ENCODE measurements at places on chromosomes 1 and 21. TPM values are rescaled to one million over a fixed set of nuclear protein-coding genes. Genes with fewer than 3 reads are reported as not detected.

GRCh38 chr1:107499139-107499744 is 358.4 kb downstream of the NTNG1 start:
- H3K4me3 ChIP-seq = no peak overlapping the region
- H3K36me3 ChIP-seq = no peaks in the 10 kb centered on the region
- DNase-seq = no peak
- H3K27ac ChIP-seq = no peak overlapping the region
- H3K27me3 ChIP-seq = no peaks in the 10 kb centered on the region

DNA sequence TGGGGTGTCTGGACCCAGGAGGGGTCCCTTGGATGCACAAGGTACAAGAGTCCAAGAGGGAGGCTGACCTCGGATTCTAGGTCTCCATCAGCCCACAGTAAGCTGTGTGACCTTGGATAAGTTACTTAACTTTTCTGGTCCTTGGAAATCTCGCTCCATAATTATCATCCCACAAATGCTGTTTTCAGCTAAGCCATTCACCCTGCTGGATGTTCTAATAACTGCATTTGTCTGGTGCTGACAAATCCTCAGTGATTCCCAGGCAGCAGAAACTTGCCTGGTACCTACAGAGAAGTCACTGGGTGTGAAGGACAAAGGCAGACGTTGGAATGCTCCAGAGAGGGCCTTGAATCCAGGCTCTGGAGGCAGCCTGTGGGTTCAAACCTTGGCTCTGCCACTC is 89.7 kb downstream of the IGSF21 start:
- H3K4me3 ChIP-seq = no peak overlapping the region
- no peak for DNase-seq
- H3K27ac ChIP-seq = no peak overlapping the region

DNA sequence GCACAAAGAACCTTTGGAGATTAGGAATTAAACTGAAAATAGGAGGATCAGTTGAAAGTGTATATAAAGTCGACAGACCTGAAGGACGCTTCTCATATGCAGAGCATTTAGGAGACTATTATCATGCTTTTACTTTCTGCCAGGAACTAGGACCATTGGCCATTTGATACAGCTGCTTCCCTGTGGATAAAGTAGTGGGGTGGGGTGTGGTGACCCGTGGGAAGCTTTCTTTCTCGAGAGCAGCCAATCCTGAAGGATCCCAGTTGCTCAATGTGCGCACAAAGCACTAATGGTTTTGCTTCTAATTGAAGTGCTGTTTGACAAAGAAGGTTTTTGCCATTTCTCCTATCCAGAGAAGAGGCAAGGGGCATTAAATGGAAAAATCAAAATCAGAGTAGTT is 14.9 kb upstream of the CD55 start:
- H3K36me3 ChIP-seq = no peaks in the 10 kb centered on the region
- H3K4me3 ChIP-seq = no peak overlapping the region
- DNase-seq = no peak
- no peak overlapping the region for H3K27ac ChIP-seq

DNA sequence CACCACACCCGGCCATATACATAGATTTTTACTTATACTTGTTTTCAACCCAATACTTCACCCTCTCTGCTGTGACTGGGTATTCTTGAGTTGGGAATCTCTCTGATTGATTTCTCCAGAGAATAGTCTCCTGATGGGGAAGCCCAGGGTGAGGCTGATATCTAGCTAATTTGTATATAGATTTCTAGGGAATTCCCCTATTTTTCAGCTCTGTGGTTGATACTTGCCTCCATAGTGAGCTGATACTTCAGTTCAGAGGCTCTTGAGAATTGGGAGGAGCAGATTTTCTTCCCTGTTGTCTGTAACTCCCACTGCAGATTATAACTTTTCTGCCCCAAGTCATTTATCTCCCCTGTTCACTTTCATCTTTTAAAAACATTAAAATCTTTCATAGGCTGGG is 14.5 kb upstream of the SH3BGRL3 start:
- H3K4me1 ChIP-seq = no peaks in the 10 kb centered on the region
- H3K36me3 ChIP-seq = peaks cover 24% of the 10 kb centered on the region
- no peak overlapping the region for H3K27ac ChIP-seq
- no peak overlapping the region for H3K4me3 ChIP-seq
- no peaks in the 10 kb centered on the region for H3K27me3 ChIP-seq

DNA sequence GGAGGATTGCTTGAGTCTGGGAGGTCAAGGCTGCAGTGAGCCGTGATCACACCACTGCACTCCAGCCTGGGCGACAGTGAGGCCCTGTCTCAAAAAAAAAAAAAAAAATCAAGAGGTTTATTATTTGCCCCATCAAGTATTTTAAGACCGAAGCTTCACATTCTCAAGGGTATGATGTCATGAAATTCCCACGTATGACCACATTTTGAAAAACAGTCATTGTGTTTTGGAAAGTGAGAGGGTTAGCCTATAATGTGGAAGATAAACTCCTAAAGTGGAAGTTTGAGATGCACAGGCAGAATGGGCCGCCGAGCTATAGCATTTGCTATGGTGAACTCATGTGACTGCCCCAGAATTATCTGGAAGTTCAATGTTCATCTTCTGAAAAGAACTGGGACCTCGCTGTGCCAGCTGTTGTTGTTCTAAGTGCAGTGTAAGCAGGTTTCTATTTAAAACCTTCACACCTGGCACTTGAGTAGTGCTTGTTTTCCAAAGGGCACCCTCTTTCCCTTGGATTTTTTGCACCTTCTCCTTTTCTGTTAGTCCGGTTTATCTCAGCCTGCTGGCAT is 96.9 kb upstream of the SLC25A33 start:
- no peaks in the 10 kb centered on the region for H3K36me3 ChIP-seq
- H3K4me1 ChIP-seq = no peaks in the 10 kb centered on the region
- H3K27me3 ChIP-seq = no peaks in the 10 kb centered on the region
- no peak overlapping the region for H3K27ac ChIP-seq

- H3K27me3 ChIP-seq = no peaks in the 10 kb centered on the region
- H3K36me3 ChIP-seq = no peaks in the 10 kb centered on the region
- peaks cover 82% of the 10 kb centered on the region for H3K4me1 ChIP-seq
- no peak for DNase-seq
Measured at GRCh38 chr21:28833609-28834008, 159.1 kb downstream of the LTN1 start.

- H3K36me3 ChIP-seq = no peaks in the 10 kb centered on the region
- DNase-seq = no peak
- no peaks in the 10 kb centered on the region for H3K4me1 ChIP-seq
- H3K27me3 ChIP-seq = no peaks in the 10 kb centered on the region
- no peak overlapping the region for H3K4me3 ChIP-seq
Measured at GRCh38 chr1:224819861-224820260, 109.6 kb upstream of the DNAH14 start.

DNA sequence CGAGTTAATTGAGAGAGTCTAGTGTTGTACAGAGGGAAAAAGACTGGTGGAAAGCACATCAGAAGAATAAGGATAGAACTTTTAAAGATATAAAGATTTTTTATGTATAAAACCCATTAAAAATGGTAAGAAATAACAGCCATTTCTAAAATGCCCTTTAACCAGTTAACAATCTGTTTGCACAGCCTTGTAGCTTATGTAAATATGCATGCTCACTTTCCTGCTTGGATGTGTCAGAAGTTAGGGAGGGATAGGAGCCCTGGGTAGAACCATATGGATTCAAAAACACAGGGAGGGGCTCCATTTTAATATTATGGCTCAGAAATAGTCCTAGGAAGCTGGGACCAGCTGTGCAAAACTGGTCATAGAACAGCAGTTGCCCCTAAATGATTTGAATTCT is 4.5 kb upstream of the EDEM3 start:
- no peak overlapping the region for H3K4me3 ChIP-seq
- no peaks in the 10 kb centered on the region for H3K36me3 ChIP-seq
- no peaks in the 10 kb centered on the region for H3K27me3 ChIP-seq

DNA sequence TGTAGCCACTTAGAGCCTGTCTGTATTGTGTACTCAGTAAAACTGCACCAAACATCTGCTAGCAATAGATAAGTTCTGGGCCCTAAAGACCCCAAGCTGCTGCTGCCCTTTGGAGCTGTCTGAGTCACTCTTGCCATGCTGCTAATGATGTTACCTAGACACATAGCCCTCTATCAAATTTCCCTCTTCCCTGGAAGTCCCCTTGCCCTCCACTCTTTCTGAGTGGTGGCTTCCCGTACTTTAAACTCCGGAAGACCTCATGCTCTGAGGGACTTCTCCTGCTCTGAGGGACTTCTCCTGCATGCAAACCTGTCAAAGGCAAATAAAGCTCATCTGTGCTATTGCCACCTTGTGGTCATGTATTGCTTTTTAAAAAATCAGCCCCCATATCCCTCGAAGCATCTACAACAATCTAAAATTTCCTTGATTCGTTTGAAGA is 34.0 kb downstream of the FH start:
- no peak for DNase-seq
- H3K36me3 ChIP-seq = no peaks in the 10 kb centered on the region
- H3K4me1 ChIP-seq = no peaks in the 10 kb centered on the region
- no peaks in the 10 kb centered on the region for H3K27me3 ChIP-seq
- no peak overlapping the region for H3K4me3 ChIP-seq
- H3K27ac ChIP-seq = no peak overlapping the region

- no peak overlapping the region for H3K27ac ChIP-seq
- H3K4me1 ChIP-seq = no peaks in the 10 kb centered on the region
- H3K4me3 ChIP-seq = no peak overlapping the region
- no peaks in the 10 kb centered on the region for H3K36me3 ChIP-seq
Measured at GRCh38 chr1:211236633-211237320, 22.4 kb upstream of the RCOR3 start.

GRCh38 chr21:19850157-19850556 is 1148.1 kb upstream of the NCAM2 start:
- no peak overlapping the region for H3K4me3 ChIP-seq
- no peak overlapping the region for H3K27ac ChIP-seq
- H3K4me1 ChIP-seq = no peaks in the 10 kb centered on the region
- no peak for DNase-seq

DNA sequence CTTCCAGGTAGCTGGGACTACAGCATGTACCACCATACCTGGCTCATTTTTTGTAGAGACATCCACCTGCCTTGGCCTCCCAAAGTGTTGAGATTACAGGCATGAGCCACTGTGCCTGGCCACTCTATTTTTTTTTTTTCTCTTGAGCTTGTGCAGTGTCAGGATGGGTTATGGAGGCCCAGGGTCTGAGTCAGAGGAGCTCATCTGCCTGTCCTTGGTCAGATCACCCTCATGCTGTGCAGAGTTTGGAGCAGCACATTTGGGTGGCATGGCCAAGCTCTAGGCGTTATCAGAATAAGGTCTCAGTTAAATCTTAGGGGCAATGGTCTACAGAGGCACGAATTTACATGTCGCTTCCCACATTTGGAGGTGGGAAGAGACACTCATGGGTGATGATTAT is 16.9 kb downstream of the METTL13 start:
- H3K4me1 ChIP-seq = no peaks in the 10 kb centered on the region
- H3K36me3 ChIP-seq = peaks cover 29% of the 10 kb centered on the region
- H3K4me3 ChIP-seq = no peak overlapping the region
- H3K27ac ChIP-seq = no peak overlapping the region

GRCh38 chr1:116203920-116204319 is 92.7 kb downstream of the MAB21L3 start:
- no peaks in the 10 kb centered on the region for H3K36me3 ChIP-seq
- no peak overlapping the region for H3K4me3 ChIP-seq

DNA sequence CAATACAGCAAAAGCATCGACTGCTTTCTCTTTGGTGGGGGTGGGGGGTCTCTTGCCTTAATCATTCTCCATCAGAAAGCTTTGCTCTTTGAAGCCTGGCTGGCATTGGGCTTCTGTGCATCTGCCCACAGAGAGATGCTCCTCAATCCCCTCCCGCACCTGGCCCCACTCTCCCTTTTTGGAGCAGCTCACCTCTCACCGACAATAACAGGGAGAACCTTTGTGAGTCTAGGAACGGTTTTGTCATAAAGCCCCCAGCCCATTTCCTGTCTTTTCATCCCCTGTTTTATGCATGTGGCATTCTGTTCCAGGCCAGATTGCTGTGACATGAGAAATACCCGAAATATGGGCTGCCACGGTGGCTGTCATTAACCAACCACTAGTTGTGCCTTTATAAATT is 469.0 kb upstream of the VAMP3 start:
- H3K27me3 ChIP-seq = no peaks in the 10 kb centered on the region
- DNase-seq = no peak
- no peak overlapping the region for H3K4me3 ChIP-seq
- H3K36me3 ChIP-seq = no peaks in the 10 kb centered on the region
- H3K4me1 ChIP-seq = no peaks in the 10 kb centered on the region

- no peaks in the 10 kb centered on the region for H3K36me3 ChIP-seq
- peaks cover 22% of the 10 kb centered on the region for H3K4me1 ChIP-seq
- peak overlapping the region; percentile 36 for H3K27ac ChIP-seq
- DNase-seq = no peak
Measured at GRCh38 chr1:48470950-48471690, 884 bp downstream of the SPATA6 start.

- no peak for DNase-seq
- H3K27me3 ChIP-seq = no peaks in the 10 kb centered on the region
- no peaks in the 10 kb centered on the region for H3K36me3 ChIP-seq
- H3K4me1 ChIP-seq = peaks cover 24% of the 10 kb centered on the region
Measured at GRCh38 chr1:16149702-16150488, 6.0 kb downstream of the EPHA2 start.

DNA sequence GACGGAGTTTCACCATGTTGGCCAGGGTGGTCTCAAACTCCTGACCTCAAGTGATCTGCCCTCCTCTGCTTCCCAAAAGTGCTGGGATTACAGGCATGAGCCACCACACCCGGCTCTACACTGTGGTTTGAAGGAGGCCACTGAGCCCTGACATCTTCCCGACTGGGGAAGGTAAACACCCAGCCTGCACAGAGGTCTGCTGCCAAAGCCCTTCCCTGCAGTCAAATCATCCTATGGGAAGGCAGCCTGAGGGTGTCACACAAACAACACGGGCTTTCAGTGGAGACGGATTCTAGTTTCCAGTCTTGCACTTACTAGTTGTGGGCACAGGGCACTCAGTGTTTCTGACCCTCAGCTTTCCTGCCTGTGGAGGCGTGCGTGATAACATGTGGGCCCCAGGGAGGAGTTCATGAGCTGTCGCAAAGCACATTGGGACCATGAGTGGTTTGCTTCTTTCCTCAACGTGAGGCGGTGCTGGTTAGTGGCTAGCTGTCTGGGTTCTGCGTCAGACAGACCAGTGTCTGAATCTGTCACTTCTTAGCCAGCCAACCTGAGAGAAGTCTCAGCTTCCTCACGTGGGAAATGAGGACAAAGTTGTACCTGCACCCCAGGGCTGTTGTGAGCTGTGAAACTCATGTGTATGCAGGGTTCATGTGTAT is 21.5 kb upstream of the OPRD1 start:
- DNase-seq = no peak
- H3K27me3 ChIP-seq = no peaks in the 10 kb centered on the region
- no peaks in the 10 kb centered on the region for H3K36me3 ChIP-seq
- H3K4me3 ChIP-seq = no peak overlapping the region

FCRL1 gene
- polyA plus RNA-seq = 0.23 TPM

CFHR1 gene
- not detected for polyA plus RNA-seq

OR2T10 gene
- polyA plus RNA-seq = not detected

CYP2J2 gene
- not detected for polyA plus RNA-seq

S100A14 gene
- not detected for polyA plus RNA-seq

Data from CD4-positive, alpha-beta memory T cell (primary cell).